ENCODE measurements at places on chromosomes 3 and 15. TPM values are rescaled to one million over a fixed set of nuclear protein-coding genes. Genes with fewer than 3 reads are reported as not detected.

DNA sequence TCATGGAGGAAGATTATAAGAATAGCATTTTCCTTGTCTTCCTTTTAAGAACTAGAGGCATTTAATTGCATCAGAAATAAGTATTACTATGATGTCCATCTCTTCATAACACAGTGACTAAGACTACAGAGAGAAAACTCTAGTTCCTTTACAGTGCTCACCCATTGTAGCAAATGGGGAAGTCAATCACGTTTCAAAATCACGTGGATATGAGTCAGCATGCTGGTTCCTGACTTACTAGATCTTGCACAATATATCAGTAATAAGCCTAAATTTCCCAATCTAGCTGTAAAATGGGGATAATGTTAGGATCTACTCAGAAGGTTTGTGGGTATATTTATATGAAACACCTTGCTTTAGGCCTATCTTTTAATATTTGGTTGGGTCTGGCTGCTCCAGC is 254.8 kb upstream of the EOMES start:
- no peak for DNase-seq

MAGEL2 gene
- total RNA-seq = 0.12 TPM

DNA sequence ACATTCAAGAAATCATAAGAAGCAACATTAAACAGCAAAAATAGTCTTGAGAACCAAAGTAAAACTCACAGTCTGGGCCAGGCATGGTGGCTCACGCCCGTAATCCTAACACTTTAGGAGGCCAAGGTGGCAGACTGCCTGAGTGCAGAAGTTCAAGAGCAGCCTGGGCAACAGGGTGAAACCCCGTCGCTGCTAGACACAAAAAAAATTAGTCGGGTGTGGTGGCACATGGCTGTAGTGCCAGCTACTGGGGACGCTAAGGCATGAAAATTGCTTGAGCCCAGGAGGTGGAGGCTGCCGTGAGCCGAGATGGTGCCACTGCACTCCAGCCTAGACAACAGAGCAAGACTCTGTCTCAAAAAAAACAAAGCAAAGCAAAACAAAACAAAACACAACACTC is 117.7 kb upstream of the GOLGA6L6 start:
- DNase-seq = no peak

C3orf70 gene
- total RNA-seq = 2.4 TPM

DNA sequence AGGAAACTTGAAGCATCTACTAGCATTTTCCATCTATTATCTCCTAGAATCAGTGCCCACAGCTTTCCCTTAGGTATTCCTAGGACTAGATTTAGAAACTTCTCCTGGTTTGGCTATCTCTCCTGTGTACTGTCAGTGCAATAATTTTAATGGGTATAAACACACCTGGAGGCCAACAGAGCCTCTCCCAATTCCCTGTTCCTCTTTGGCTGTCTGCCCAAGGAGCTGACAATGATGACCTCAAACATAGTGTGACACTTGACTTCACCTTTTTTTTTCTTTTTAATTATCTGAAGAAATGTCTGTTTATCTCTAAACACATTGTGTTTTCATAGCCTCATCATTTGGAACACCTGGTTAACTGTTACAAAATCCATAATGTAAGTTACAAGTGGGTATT is 754.5 kb upstream of the ALCAM start:
- DNase-seq = no peak

- DNase-seq = no peak
Measured at GRCh38 chr15:87874896-87875711, 381.4 kb downstream of the NTRK3 start.

PAK6 gene
- not detected for total RNA-seq

DNA sequence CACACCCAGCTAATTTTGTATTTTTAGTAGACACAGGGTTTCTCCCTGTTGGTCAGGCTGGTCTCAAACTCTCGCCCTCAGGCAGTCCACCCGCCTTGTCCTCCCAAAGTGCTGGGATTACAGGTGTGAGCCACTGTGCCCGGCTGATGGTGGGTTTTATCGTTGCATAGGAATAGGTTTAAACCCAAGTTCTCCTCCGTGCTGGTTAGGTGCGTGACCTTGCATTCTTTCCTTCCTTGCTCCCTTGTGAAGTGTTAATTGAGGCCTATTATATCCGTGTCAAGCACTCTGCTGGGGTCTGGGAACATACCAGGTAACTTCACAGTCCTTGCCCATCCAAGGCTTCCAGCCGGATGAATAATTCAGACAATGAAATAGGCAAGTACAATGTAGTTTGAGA is 19.3 kb upstream of the ETV5 start:
- no peak for DNase-seq

KNL1 gene
- 4.2 TPM for total RNA-seq
